ENCODE measurements at places on chromosomes 12 and 14. TPM values are rescaled to one million over a fixed set of nuclear protein-coding genes. Genes with fewer than 3 reads are reported as not detected.

IL26 gene
- total RNA-seq = not detected

CLEC2D gene
- 259 TPM for total RNA-seq

B4GALNT3 gene
- 3.4 TPM for total RNA-seq

TMPRSS12 gene
- not detected for total RNA-seq

LUM gene
- total RNA-seq = not detected

DNA sequence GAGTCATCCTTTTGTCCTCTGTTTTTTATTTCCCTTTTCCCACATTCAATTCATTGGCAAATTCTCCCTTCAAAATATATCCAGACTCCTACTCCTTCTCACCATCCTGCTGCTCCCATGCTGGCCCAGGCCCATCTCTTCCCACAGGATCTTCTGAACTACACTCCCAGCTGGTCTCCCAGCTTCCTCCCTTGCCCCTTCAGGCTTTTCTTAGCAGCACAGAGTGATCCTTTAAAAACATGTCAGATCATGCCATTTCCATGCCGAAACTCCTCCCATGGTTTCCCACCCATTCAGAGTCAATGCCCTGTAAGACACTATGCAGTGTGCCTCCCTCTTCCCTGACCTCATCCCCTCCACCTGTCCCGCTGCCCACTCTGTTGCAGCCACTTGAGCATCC, 2.4 kb upstream of the KRT84 start:
- no peaks in the 10 kb centered on the region for H3K36me3 ChIP-seq
- H3K4me1 ChIP-seq = peaks cover 7% of the 10 kb centered on the region
- H3K4me3 ChIP-seq = no peak overlapping the region
- H3K27me3 ChIP-seq = no peaks in the 10 kb centered on the region

GRCh38 chr12:25875661-25876060, 82.8 kb upstream of the RASSF8 start:
- no peaks in the 10 kb centered on the region for H3K4me1 ChIP-seq
- H3K4me3 ChIP-seq = no peak overlapping the region
- DNase-seq = no peak
- no peaks in the 10 kb centered on the region for H3K27me3 ChIP-seq
- no peak overlapping the region for H3K27ac ChIP-seq

DNA sequence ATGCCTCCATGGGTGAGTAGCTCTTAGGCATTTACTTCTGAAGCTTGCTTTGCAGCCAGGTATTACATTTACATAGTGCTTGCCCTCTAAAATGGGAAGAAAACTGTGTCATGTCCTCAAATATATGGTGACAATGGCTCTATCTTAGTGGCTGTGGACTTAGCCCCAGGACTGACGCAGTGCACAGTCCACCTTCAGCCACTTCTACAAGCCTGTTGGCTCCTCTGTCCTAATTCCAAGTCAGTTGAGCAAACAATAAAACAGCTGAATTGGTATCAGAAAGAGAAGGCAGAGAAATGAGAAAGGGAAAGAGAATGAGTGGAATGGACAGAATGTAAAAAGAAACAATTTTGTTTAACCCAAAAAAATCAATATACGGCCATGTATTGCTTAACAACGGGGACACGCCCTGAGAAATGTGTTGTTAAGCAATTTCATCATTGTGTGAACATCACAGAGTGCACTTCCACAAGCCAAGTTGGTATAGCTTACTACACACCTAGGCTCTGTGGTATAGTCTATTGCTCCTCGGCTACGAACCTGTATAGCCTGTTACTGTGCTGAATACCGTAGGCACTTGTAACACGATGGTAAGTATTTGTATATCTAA, 93.5 kb downstream of the GRIN2B start:
- H3K4me1 ChIP-seq = no peaks in the 10 kb centered on the region
- H3K27ac ChIP-seq = no peak overlapping the region
- H3K4me3 ChIP-seq = no peak overlapping the region
- no peak for DNase-seq

GRCh38 chr12:131130311-131130911, 176.7 kb downstream of the ADGRD1 start:
- H3K4me3 ChIP-seq = no peak overlapping the region
- peaks cover 2% of the 10 kb centered on the region for H3K4me1 ChIP-seq
- no peaks in the 10 kb centered on the region for H3K27me3 ChIP-seq
- DNase-seq = no peak
- H3K27ac ChIP-seq = no peak overlapping the region
- no peaks in the 10 kb centered on the region for H3K36me3 ChIP-seq

- no peaks in the 10 kb centered on the region for H3K4me1 ChIP-seq
- no peak overlapping the region for H3K27ac ChIP-seq
- no peaks in the 10 kb centered on the region for H3K36me3 ChIP-seq
- H3K27me3 ChIP-seq = no peaks in the 10 kb centered on the region
- no peak overlapping the region for H3K4me3 ChIP-seq
- no peak for DNase-seq
Observed at GRCh38 chr12:5987573-5987972, 42.5 kb upstream of the ANO2 start.

DNA sequence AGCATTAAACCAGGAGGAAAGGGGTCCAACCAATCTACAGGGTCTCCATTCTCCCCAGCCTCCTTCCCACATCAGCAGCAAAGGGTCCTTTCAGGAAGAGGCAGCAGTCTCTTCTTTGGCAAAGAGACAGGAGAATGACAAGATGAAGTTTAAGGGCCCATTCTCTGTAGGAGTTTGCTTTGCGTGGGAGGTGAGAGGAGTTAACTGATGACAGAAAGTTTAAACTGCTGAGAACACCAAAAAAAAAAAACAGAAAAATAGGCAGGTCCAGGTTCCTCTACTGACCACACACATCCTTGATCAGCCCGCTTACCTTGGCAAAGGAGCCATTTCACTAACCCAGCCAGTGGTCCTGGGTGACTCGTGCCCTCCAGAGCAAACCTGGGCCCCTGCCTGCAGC, 5.7 kb downstream of the SLC6A13 start:
- no peak overlapping the region for H3K4me3 ChIP-seq
- H3K27me3 ChIP-seq = peaks cover 20% of the 10 kb centered on the region
- no peak overlapping the region for H3K27ac ChIP-seq
- no peak for DNase-seq
- H3K4me1 ChIP-seq = no peaks in the 10 kb centered on the region

DNA sequence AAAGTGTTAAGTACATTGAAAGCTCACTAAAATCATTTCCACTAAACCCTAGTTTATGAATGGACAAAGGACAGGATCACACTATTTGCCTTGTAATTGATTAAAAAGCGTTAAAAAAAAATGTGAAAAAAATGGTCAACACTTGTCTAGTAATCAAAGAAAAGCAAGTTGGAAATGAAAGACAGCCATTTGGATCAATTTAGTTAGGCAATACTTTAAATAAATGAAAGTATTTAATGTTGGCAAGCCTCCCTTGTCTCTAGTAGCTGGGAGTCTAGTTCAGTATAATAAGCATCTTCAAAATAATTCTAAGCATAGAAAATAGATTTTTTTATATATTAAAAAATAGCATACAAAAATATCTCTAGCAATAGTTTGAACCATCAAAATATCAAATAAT, 14.2 kb upstream of the CNIH1 start:
- peaks cover 6% of the 10 kb centered on the region for H3K4me1 ChIP-seq
- peaks cover 5% of the 10 kb centered on the region for H3K36me3 ChIP-seq
- no peak overlapping the region for H3K4me3 ChIP-seq

- no peak overlapping the region for H3K4me3 ChIP-seq
- H3K27ac ChIP-seq = no peak overlapping the region
- DNase-seq = no peak
- H3K27me3 ChIP-seq = peaks cover 3% of the 10 kb centered on the region
Observed at GRCh38 chr12:63981343-63981742, 136.8 kb downstream of the SRGAP1 start.

DNA sequence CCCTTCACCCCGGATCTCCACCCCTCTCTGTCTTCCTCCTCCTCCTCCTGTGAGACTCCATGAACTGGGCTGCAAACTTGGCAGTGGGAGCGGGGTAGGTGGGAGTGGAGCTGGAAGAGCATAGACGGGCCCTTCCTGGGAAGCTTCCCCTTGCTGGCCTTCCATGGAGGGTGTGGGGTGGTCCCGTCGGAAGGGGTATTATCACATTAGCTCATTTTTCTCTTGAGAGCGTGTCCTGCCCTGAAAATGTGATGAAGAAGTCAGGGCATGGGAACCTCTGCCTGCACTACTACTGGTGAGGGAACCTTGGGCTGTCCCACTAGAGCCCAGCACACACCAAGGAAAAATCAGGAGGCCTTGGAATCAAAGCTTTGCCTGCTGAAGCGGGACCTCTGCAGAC, 66.5 kb downstream of the CACNA1C start:
- no peaks in the 10 kb centered on the region for H3K36me3 ChIP-seq
- H3K4me3 ChIP-seq = no peak overlapping the region
- no peaks in the 10 kb centered on the region for H3K4me1 ChIP-seq
- H3K27ac ChIP-seq = no peak overlapping the region
- H3K27me3 ChIP-seq = no peaks in the 10 kb centered on the region

- H3K27ac ChIP-seq = no peak overlapping the region
- no peak overlapping the region for H3K4me3 ChIP-seq
- no peaks in the 10 kb centered on the region for H3K4me1 ChIP-seq
- DNase-seq = no peak
- no peaks in the 10 kb centered on the region for H3K27me3 ChIP-seq
- peaks cover 56% of the 10 kb centered on the region for H3K36me3 ChIP-seq
Observed at GRCh38 chr12:16020031-16020430, 108.9 kb downstream of the DERA start.

DNA sequence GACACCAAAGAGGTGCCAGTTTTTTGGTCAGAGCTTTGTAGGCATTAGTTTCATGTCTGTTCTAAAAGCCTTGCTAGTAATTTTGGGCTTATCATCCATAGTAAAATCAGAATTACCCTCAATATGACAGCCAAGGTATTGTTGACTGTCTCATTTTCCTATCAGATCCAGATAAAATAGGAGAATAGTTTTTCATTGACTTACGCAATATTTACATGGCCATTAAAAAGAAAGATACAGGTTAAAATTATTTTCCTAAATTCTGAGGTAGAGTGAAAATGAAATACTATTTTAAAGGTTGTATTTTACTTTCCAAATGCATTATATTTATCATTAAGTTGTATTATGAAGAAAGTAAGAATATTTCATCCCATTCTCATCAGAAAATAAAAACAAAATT, 203.7 kb downstream of the LRFN5 start:
- no peak for DNase-seq
- H3K4me3 ChIP-seq = no peak overlapping the region
- no peak overlapping the region for H3K27ac ChIP-seq
- no peaks in the 10 kb centered on the region for H3K4me1 ChIP-seq
- no peaks in the 10 kb centered on the region for H3K27me3 ChIP-seq

GRCh38 chr12:130707571-130707891, 8.6 kb downstream of the RIMBP2 start:
- DNase-seq = no peak
- no peaks in the 10 kb centered on the region for H3K36me3 ChIP-seq
- H3K4me1 ChIP-seq = no peaks in the 10 kb centered on the region
- no peak overlapping the region for H3K4me3 ChIP-seq
- peaks cover 6% of the 10 kb centered on the region for H3K27me3 ChIP-seq

GRCh38 chr12:19848421-19848820, 409.1 kb downstream of the AEBP2 start:
- peaks cover 7% of the 10 kb centered on the region for H3K36me3 ChIP-seq
- peaks cover 18% of the 10 kb centered on the region for H3K4me1 ChIP-seq
- no peak overlapping the region for H3K4me3 ChIP-seq

All from activated CD8-positive, alpha-beta T cell treated with anti-CD3 and anti-CD28 coated beads for 36 hours (primary cell).